Neural progenitor cell (in vitro differentiated cells): ENCODE measurements at places on chromosomes 2 and 18.

DNA sequence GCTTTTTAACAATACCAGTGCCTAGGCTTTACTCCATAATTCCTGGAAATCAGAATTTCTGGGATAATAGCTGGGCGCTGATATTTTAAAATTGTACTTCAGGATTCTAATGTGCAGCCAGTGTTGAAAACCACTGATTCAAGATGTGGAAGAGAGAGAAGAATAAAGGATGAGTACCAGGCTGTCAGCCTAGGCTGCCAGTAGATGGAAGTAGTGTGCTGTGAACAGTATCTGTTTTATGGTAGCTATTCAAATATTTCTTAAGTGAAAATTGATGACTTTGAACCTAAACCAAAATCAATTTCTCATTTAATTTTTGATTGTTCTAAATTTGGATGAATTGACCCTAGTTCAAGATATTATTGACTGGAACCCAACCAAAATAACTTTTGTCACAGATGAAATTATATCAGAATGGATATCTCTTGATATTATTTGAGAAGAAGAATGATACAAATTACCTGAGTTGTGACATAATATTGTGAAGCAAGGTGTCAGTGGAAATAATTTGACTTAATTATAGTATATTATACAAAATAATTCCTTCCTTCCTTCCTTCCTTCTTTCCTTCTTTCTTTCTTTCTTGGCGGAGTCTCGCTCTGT lies 88.0 kb downstream of the COMMD1 start:
- DNase-seq, result peak; percentile 55

DNA sequence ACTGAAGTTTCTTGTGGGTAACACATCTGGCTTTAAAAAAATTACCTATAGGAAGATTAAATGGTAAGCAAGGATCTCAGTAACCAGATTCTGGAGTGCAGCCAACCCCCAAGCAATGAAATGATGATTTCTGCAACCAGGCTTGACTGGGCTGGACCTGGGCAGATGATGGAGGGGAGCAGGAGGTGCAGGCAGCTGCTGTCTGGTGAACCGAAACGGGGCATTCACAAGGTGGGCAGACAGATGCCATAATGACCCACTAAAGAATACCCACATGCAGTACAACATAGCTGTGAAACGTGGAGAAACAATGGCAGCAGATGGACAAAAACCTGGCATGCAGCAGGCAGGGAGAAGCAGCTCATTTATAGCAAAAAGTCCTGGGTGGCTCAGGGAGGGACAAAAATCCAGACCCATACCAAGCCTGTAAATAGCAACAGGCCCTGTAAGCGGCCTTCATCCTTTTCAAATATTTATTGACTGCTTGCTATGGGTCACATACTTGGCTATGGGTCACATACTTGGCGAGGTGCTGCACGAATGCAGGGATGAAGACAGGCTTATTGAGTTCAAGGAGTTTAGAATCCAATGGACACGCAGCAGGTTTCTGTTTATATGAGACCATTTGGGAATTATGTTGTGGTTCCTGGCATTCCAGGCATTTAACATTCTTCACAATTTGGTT lies 244.7 kb downstream of the HRH4 start:
- DNase-seq, result no peak

- DNase-seq, result no peak
Measured at GRCh38 chr2:152493417-152493816, 158.4 kb downstream of the FMNL2 start.

- peak; percentile 59 for DNase-seq
Measured at GRCh38 chr2:174682007-174682577, 82.2 kb downstream of the CHRNA1 start.

DNA sequence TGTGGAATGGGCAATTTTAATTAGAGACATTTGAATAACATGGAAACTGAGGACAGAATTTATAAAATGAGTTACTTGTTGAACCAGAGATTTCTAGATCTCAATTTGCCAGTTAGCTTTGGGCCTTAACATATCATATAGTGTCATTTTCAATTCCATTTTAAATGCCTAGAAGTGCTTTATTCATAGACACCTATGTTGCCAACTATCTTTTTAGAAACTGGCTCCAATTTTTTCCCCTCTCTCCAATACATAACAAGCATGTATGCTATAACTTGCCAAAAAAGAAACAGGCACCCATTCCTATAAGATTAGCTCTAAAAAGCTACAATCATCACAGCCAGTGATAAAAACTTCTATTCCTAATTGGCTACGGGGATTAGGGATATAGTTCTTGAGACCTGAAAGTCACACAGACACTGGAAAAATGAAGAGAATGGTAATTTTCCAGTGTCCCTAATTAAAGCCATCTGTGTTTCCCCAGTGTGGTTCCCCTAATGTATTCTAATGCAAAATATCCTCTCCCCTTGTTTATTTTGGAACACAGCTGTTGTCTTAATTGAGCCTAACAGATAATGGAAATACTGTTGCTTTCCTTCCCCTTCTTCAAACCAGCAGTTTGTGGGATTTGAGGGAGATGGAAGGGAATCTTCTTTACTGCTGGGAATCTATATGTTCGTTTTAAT lies 205.5 kb upstream of the FSHR start:
- DNase-seq, result peak; percentile 20

GRCh38 chr2:134438371-134438770 lies 184.5 kb downstream of the MGAT5 start:
- no peak for DNase-seq

DNA sequence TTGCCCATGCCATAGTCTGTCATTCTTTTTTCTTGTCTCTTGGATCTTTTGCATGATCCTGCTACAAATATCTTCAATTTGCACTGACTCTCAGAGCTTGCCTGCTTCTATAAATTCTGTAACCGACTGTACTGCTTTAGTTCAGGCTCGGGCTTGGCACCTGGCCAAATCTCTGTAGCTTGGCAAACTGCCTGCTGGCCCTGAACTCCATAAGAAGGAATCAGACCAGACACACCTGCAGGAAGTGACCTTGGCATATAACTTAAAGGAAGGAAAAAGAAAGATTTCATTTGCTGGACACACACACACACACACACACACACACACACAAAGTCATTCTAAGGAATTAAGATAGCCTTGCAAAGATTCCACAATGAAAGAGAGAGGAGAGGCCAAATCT lies 291.2 kb upstream of the DDX18 start:
- no peak for DNase-seq

DNA sequence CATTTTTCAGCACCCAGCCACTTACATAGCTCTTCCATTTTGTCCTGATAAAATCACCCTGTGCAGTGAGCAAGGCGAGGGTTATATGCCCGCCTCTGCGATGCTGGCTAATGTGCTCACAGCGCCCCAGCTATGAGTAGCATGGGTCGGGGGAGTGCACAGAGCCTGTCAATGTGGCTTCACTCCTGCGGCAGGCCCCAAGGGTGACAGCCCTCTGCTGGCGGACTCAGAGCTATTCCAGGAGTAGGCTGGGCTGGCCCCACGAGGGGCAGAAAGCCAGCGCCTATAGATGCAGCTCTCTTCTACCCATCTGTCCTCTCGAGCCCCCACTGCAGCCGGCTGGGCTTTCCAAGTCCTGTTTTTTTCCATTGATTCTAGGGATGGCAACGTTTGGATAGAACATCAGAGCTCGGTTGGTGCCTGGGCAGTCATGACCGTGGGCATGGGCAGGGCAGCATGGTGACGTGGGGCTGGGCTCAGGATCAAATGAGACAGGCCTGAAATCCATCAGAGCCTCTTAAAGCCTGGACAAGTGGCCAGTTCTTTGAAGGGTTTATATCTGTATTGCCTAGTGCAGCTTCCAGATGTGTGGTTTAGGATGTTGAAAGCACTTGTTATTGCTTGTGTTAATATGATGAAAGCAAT lies 134.7 kb downstream of the MCFD2 start:
- DNase-seq, result peak; percentile 73
